ENCODE measurements at places on chromosomes 5 and 9. TPM values are rescaled to one million over a fixed set of nuclear protein-coding genes. Genes with fewer than 3 reads are reported as not detected.

Gene SLC25A2
- total RNA-seq = not detected

Gene CCDC152
- 0.13 TPM for total RNA-seq

Gene ISL1
- 0.13 TPM for total RNA-seq

Gene MRPS27
- 78.1 TPM for total RNA-seq

Gene PCDHGA10
- 12.5 TPM for total RNA-seq

Gene SLC46A2
- not detected for total RNA-seq

Gene GARIN3
- not detected for total RNA-seq

GRCh38 chr5:14726066-14726838 lies 61.7 kb downstream of the OTULIN start:
- DNase-seq = no peak

DNA sequence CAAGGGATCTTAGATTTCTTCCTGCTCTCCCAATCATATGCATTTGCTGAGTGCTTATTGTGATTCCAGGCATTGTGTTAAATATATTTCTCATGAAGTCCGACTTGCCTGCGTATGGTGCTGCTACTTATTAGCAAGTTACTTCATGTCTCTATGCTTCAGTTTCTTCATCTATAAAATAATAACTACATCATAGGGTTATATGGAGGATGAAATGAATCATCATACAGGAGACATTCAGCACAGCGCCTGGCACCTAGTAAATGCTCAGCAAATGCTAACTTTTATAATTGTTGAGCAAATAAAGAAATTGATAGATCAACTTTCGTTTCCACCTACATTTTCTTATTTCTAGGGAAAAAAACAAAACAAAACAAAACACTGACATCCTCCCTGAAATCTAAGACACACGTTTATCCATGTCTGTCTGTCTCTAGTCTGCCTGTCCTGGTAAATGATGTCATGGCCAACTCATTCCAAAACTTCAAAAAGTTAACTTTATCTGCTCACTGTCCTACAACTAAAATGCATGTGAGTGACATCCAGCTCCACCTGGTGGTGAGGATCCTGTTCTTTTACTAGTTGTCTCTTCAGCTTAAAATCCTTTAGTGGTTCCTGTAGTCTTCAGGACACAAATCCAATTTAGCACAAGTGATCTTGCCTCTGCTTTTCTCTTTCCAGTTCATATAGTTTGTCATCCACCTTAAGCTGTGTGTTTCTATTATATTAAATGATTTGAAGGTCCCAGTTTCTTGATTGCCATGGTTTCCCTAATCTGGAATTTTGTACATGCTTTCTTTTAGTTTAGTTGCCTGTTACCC lies 27.7 kb downstream of the PPP3R2 start:
- DNase-seq = no peak

- no peak for DNase-seq
Observed at GRCh38 chr9:82091100-82091499, 102.5 kb downstream of the SPATA31D1 start.

GRCh38 chr5:173817561-173817960 lies 70.6 kb upstream of the CPEB4 start:
- DNase-seq = no peak

DNA sequence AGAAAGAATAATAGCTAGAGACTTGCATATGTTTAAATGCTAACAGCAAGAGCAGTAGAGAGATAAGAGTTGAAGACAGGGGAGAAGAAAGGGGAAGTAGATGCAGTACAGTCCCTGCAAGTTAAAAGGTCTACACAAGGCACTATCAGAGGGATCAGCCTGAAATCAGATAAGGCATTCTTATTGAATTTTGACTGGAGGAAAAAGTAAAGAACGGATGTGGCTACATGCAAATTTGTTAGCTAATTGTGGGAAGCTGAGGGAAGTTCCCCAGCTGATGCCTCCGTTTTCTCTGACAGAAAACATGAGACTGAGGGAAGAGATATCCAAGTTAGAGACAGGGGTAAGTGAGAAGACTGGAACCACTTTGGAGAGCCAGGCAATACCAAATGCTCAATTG lies 12.9 kb upstream of the RHOBTB3 start:
- DNase-seq = no peak

GRCh38 chr5:75361310-75361709 lies 24.3 kb downstream of the HMGCR start:
- no peak for DNase-seq

DNA sequence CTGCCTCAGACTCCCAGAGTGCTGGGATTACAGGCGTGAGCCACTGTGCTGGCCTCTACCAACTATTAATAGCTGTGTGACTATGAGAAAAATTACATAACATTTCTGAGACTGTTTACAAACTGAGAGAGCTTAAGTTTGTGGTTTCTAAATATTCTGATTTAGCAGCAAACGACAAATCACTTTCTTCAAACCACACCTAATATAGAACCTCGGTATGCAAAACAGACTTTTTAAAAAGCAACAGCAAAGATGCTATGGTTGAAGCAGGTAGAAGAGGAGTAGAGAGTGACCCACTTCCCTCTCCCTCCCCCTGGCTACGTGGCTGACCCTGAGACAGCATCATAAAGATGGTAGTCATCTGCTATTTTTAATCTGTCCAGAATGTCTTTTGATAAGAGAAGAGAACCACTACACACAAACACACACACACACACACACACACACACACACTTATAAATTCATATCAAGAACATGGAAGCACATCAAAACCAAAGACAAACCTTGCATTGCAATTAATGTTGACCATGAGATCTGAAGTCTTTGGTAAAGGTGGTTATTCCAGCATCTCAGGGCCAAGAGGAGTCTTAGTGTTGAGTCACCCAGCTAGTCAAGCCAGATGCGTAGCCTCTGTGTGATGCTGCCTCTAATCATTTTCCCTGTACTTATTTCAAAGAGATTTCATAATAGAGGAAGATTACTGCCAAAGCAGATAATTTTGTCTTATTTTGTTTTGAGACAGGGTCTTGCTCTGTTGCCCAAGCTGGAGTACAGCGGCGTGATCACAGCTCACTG lies 58.1 kb upstream of the TMEM215 start:
- no peak for DNase-seq

DNA sequence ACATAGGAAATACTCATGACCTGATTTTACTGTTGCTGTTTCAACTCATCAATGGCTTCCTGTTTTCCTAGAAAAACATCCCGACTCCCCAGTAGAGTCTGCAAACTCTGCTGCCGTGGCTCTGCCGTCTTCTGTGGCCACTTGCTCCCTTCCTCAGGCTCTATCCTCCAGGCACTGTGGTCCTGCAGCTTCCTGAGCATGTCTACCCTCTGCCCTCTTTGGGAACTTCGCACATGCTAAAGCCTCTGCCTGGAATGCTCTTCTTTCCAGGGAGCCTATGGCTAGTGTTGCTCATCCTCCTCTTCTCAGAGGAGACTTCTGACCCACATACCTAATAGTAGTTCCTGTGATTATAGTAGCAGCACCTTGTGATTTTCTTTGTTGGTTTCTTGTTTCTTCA lies 256.9 kb downstream of the MAN2A1 start:
- no peak for DNase-seq

DNA sequence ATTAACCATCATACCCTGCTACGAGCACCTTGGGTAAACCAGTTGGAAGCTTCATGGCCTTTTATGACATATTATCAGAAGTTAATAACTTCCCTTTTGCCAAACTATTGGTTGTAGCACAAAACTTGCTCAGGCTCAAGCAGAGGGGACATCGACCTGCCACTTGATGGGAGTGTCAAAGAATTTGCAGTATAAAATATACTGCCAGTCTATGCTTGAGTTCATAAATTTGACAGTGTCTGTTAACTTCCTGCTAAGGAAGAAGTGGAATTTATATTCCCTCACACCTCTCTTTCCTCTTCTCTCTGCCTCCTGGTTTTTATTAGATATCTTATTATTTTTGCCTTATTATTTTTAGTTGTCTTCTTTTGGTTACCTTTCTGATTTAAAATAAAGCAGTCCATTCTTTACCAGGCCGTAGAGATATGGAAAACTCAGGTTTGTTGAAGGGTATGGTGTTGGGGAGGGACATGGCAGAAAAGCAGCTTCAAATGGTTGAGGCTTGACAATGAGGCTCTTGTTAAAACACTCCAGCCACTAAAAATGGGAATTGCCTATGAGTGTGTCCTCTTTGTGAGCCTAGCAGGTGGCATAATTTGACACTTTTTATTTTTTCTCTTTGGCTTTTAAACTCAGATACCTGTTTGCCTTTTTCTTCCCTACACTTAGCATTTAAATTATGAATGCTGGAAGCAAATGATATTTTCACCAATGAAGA lies 298.0 kb downstream of the DOCK8 start:
- no peak for DNase-seq

GRCh38 chr9:36720043-36720442 lies 147.3 kb downstream of the MELK start:
- no peak for DNase-seq

DNA sequence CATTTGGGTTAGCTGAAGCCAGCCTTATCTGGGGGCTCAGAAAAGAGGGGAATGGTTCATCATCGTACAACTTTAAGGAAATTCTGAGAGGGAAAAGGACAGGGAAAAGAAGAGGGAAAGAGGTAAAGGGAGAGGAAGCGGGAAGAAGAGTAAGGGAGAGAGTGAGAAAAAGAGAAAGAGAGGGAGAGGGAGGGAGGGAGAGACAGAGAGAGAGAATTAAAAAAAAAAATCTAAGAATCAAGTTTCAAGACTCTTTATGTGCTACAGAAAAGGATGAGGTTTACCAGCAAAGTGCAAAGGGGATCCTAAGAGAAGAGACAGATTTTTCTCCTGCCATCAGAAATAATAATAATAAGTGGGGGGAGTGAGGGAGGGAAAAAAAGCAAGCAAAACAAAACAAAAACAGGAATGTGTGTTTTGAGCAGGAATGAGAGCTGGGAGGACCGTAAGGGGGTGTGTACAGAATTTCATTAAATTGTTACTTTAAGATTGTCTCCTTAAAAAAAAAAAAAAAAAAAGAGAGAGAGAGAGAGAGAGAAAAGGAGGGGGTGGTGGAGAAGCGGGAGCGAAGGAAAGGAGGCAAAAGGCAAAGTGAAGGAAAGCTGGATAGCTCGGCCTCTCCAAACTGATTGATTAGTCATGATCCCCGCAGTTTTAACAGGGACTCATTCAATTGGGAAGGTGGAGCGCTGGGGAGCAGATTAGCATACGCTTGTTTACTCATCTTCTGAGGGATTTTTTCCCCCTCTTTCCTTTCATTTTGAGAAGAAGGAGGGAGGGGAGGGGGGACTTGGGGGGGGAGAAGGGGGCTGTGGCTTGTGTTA lies 438 bp upstream of the PAPPA start:
- DNase-seq = peak; percentile 45

GRCh38 chr5:156675395-156675794 lies 174.7 kb upstream of the PPP1R2B start:
- no peak for DNase-seq

Measured in H9 (cell line).